ENCODE measurements at places on chromosomes 12 and 14.

- DNase-seq, result no peak
Measured at GRCh38 chr14:96844857-96845570, 47.8 kb downstream of the VRK1 start.

- DNase-seq, result no peak
Measured at GRCh38 chr12:45974171-45974719, 16.1 kb downstream of the SCAF11 start.

GRCh38 chr14:53285821-53286220 lies 132.7 kb upstream of the DDHD1 start:
- DNase-seq, result no peak

DNA sequence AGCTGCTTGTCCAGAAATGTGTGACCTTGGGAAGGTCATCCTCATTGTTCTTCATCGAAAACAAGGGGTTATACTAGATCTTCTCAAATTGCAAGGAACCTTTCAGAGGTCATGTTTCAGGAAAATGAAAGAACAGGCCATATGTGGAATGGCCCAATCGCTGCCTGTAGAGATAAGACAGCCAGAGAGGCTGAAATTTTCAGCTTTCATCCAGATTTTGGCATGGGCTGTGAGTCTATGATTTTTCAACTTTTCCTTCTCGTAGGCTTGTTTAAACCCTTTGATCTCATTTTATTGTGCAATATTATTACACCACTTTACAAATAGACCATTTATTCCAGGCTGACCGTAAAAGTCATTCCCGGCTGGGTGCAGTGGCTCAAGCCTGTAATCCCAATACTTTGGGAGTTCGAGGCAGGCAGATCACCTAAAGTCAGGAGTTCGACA lies 17.1 kb upstream of the ATXN2 start:
- no peak for DNase-seq

DNA sequence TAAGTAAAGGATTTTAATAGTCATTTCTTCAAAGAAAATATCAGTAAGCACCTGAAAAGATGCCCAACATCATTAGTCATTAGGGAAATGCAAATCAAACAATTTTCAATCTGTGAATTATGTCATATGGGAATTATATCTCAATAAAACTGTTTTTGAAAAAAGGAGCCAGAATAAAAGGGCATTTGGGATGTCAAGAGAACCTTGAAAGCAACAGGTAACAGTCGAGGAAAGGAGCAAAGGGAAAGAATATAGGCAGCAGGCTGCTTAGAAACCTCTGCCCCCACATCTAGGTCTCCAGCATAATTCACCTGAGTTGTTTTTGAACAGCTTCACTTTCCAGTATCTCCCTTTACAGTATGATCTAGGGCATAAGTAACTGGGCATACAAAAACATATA lies 12.2 kb downstream of the RAD9B start:
- DNase-seq, result no peak
